Right ventricle myocardium superior (tissue), 1 donor: ENCODE measurements at places on chromosomes 12 and 14.

- DNase-seq = no peak
Observed at GRCh38 chr12:100959481-100959880, 164.9 kb downstream of the ANO4 start.

GRCh38 chr12:91364471-91365184 lies 182.0 kb upstream of the DCN start:
- DNase-seq = no peak

DNA sequence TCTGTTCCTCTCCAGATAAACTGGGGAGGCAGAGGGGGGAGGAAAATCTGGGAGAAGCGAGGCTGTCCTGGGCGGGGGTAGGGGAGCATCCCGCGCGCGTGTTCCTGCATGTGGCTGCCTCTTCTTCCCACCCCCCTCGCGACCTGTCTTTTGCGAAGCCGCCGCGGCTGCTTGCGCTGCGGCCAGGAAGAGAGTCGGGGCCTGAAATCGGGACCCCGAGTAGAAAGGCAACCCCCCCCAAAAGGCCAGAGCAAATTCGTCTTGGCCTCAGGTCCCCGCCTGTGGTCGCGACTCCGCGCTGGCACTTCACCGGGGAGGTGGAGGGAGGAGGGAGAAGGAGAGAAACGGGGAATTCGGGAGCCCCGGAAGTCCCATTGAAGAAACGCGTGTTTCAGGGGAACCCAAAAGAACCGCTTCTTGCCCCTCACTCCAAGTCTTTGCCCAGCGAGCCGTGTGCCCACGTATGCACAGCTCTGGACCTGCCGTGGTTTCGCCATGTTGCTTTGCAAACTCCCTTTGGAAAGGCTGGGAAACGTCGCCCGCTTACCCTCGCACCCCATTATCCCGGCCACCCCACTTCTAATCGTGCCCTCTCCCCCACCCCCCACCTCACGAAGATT lies 944 bp downstream of the CCND2 start:
- peak; percentile 58 for DNase-seq

GRCh38 chr12:106084014-106084671 lies 54.6 kb downstream of the NUAK1 start:
- DNase-seq = no peak

GRCh38 chr14:61111209-61111665 lies 130.2 kb downstream of the SLC38A6 start:
- no peak for DNase-seq

GRCh38 chr12:131979606-131980005 lies 29.9 kb downstream of the EP400 start:
- DNase-seq = no peak

- DNase-seq = peak; percentile 91
Observed at GRCh38 chr12:29783773-29784666, at the start of gene TMTC1. Gene TMTC1 (minus strand): TSS chr12:29783942. CDS start chr12:29783751, 191 bp downstream.

DNA sequence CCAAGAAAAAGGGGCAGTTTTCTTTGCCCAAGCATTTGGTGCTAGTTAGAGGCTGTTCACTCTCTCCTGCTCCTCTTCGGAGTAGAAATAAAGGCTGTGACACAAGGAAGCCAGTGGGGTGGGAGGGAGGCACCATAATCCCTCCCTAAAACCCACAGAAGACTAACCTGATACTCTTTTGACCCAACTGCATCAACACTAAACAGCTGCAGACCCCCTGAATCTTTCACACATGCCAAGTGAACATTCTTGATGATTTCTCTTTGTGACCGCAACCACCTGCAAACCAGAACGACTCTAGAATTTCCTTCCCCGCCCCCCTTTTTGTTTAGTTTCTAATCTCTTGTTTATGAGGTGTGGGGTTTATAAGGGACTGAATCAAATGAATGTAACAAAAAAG lies 175.8 kb upstream of the BCL2L14 start:
- DNase-seq = no peak

DNA sequence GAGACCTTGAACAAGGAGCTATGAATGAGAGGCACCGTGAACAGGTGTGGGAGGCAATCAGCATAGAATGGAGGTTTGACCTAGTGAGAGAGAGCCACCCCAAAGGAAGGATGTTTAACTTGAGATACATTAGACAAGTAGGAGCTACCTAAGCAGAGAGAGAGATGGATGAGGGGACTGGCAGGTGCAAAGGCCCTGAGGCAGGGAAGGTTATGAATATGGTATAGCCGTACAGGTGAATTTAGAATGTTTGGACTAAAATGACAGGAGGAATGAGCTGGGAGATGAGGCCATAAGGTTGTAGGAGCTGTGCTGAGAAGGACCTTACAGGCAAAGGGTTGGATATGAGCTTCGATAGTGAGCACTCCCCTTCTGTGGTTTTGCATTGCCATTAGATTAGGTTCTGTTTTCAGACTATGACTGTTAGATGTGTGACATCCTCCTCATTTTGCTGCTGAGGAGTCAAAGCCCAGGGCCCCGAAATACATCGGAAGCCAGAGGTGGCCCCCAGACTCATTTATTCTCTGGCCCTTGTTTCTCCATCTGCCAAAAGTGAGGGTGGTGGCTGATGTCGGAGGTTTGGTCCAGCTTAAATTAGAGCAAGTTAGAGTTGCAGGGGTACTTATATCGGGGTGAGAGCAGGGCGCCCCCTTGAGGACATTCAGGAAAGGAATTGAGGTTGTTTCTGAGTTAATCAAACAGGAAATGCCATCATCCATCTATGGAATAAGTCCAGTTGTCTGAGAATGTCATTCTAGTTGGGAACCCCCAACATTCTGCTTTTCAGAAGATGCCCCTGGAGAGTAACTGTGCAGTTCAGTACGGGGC lies 29.4 kb downstream of the SLC24A4 start:
- DNase-seq = no peak

- DNase-seq = no peak
Observed at GRCh38 chr14:50319721-50320120, 7.6 kb downstream of the DMAC2L start.

DNA sequence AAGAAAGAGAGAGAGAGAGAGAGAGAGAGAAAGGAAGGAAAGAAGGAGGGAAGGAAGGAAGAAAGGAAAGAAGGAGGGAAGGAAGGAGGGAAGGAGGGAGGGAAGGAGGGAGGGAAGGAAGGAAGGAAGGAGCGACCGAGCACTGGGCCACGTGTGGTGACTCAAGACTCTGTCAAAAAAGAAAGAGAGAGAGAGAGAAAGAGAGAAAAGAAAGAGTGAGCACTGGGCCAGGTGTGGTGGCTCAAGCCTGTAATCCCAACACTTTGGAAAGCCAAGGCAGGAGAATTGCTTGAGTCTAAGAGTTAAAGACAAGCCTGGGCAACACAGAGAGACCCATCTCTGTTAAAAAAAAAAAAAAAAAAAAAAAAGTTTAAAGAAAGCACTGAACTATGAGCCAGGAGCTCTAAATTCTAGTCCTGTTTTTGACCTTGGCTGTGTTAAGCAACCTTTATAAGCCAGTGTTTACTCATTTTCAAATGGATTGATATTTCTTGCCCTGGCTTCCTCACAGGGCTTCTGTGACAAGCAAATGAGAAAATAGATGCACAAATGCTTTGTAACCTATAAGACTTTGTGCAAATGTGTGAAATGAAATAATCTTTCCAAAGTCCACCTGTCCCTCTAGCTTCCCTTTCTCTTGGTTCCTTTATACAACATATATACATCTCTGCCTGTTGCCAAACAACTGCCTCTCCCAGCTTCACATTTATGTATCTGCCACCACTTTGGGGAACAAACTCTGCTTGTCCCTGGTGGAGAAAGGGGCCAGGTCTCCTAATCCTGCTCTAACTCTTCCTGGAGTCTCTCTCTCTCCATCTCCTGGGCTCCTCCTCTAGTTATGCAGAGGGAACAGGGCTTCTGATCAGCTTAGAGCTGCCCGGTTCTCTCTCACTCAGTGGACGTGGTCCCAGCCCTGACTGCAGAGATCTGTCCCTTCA lies 16.1 kb upstream of the PLEKHG6 start:
- DNase-seq = no peak

- no peak for DNase-seq
Observed at GRCh38 chr14:31508135-31508534, 20.3 kb upstream of the GPR33 start.

GRCh38 chr14:58947156-58947555 lies 241.3 kb upstream of the DAAM1 start:
- DNase-seq = no peak

GRCh38 chr14:57797160-57797559 lies 68.7 kb downstream of the SLC35F4 start:
- no peak for DNase-seq

DNA sequence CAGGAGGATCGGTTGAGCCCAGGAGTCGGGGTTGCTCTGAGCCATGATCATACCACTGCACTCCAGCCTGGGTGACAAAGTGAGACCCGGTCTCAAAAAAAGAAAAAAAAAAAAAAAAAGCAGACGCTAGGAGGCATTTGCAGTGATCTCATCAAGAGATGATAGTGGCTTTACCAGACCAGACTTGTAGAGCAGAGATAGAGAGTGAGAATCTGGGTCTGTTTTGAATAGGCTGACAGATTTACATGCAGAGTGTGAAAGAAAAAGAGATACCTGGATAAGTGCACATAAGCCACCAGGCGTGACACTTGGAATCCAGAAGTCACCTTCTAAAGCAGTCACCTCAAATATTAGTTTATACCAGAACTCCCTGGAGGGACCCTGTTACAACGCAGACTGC lies 21.1 kb upstream of the FLRT2 start:
- DNase-seq = no peak

GRCh38 chr12:103858953-103859601 lies 18.0 kb upstream of the NT5DC3 start:
- DNase-seq = no peak

DNA sequence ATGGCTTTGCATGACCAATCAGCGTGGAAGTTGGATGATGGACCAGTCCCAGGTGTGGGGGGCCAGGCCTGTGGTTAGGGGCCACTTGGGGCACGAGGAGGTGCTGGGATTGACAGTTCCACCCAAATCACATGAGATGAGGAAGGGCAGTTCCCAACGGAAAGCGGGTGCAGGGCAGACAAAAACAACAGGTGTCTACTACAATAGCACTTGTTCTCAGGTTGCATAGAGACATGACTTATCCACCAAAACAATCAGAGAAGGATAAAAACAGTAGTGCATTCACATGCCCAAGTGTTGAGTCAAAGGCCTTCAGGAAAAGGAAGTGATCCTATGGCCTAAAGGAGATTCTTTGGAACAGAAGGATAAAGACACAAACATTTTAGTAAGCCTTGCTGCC lies 14.6 kb upstream of the EIF2B2 start:
- no peak for DNase-seq

- no peak for DNase-seq
Observed at GRCh38 chr14:68961781-68962584, 17.1 kb downstream of the ACTN1 start.

- no peak for DNase-seq
Observed at GRCh38 chr12:102472496-102472895, 7.9 kb downstream of the IGF1 start.

DNA sequence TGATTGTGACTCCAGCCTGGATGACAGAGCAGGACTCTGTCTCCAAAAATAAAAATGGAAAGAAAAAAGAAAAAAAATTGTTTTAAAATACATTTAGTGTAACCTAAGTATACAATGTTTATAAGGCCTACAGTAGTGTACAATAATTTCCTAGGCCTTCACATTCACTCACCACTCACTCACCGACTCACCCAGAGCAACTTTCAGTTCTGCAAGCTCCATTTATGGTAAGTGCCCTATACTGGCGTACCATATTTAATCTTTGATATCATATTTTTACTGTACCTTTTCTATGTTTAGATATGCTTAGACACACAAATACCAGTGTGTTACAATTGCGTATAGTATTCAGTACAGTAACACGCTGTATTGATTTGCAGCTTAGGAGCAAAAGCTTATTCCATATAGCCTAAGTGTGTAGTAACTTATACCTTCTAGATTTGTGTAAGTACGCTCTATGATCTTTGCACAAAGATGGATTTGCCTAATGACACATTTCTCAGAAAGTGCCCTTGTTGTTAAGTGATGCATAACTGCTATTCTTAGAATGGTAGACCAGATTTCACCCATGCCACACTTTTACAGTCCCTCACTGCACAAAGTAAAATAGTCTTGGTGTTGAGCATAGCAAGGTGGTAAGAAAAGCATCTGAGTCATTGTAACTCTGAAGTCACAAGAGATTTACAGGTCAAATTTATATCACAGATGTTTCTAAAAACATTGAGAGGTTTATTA lies 151.9 kb downstream of the LRRK2 start:
- DNase-seq = no peak

DNA sequence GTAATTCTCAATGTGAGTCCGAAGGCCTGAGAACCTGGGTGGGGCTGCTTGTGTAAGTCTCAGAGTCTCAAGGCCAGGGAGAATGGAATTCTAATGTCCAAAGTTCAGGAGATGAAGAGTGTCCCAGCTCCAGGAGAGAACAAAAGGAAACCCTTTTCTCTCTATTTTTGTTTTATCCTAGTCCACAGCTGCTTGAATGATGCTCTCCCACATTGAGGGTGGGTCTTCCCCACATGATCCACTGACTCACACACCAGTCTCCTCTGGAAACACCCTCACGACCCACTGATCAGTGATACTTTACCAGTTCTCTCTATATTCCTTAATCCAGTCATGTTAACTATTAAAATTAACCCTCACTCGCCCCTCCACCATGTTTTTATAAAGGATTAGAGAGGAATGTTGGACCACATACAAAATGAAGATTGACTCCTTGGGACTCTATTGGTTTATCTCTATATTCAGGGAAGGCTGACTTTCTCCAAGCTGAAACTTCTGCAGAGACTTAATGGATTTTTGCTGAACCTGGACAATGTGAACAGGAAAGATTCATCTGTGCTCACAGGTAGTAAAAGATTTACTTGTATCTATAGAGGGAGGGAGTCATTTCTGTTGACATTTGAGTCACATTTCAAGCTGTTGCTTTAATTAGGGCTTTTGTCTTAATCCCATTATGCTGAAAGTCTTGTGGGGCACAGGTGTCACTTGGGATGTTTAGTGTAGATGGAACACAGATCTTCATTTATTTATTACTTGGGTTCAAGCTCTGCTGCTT lies 1061.0 kb upstream of the TMEM132C start:
- DNase-seq = no peak

GRCh38 chr14:101399737-101400517 lies 161.4 kb upstream of the DIO3 start:
- no peak for DNase-seq

DNA sequence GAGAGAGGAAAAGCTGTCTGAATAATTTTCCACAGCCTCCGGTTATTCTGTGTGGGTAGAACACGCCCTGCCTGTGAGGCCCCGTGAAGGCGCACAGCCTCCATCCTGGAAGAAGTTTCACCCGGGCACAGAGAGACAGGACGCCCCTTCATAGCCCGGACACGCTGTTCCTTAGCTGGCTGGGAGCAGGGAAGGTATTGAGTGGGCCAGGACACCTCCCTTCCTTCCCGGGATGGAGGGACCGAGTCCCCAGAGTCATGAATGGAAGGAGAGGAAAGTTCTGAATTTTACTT lies 135.5 kb downstream of the GCH1 start:
- no peak for DNase-seq

DNA sequence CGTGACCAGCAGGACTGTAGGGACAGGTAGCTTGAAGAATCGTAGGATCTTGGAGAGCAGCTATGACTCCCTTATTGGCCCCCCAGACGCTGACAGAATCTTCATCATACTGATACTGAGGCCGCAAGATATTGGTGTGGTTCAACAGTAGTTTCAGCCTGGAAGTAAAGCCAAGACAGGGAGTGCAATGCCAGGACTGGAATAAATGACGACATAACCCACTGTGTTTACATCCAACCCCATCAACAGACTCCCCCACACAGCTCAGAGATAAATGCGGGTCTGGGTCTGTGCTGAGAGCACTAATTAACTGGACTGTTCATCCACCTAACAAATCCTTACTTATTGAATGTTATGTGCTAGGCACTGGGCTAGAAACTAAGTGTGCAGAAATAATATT lies 16.6 kb downstream of the NOXRED1 start:
- DNase-seq = no peak
